ENCODE measurements at places on chromosomes 5 and 9.

DNA sequence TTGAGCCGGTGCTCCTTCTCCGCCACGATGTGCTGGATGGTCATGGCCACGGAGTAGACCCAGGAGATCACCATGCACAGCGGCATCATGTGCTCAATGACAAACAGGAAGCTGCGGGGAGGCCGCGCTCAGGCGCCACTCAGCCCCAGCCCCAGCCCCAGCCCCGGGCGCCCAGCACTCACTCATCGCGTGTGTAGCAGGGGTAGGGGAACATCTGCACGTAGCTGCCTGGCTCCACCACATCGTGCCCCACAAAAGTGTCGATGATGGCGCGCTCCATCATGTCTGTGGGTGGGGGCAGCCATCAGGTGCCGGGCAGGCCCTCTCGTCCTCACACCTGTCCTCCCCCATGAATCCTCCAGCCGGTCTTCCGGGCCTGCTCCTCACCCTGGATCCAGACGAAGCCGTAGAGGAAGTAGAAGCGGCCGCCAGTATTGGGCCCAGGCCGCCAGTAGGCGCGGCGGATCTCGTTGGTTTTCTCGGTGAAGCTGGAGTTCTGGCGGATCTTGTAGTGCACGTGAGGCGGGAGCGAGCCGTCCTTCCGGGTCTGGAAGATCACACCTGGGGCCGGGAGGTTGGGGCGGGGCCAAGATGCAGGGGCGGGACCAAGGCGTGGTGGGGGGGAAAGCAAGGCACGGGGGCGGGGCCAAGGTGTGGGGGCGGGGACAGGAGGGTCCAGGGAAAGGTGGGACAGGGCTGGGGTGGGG, 10.1 kb downstream of the ABCA2 start:
- DNase-seq: no peak

DNA sequence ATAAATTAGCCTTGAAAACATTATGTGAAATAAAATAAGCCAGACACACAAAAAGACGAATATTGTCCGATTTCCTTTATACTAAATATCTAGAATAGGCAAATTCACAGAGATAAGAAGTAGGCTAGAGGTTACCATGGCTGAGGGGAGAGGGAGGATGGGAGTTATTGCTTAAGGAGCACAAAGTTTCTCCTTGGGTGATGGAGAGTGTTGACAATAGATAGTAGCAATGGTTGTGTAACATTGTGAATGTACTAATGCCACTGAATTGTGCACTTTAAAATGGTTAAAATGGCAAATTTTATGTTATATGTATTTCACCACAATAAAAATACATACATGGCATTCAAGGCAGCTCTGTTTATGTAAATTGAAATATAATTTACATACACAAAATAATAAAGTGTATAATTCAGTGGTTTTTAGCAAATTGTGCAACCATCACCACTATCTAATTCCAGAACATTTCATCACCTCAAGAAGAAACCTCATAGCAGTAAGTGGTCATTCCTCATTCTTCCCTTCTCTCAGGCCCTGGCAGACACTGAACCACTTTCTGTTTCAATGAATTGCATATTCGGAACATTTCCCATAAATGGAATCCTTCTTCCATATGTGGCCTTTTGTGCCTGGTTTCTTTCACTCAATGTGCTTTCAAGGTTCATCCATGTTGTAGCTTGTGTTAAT, 59.2 kb downstream of the NDST1 start:
- no peak for DNase-seq

- no peak for DNase-seq
These were observed 63.9 kb downstream of the ALDH1A1 start for GRCh38 chr9:72888943-72889342.

DNA sequence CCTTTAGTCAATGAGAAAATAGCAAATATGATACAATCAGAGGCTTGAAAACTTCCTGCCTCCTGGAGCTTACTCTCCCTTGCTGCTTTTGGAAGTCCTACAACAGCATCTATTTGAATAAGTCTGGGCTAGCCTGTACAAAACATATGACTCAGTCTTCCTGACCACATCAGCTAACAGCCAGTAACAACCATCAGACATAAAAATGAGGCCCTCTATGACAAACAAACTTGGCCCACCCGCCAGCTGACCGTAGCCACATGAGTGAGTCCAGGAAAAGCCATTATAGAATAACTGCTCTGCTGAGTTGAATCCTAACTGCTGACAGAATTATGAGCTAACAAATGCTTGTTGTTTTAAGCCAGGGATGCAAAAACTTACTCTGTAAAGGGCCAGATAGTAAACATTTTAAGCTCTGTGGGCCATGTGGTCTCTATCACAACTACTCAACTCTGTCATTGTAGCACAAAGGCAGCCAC, 347.6 kb downstream of the PTPRD start:
- DNase-seq: no peak

DNA sequence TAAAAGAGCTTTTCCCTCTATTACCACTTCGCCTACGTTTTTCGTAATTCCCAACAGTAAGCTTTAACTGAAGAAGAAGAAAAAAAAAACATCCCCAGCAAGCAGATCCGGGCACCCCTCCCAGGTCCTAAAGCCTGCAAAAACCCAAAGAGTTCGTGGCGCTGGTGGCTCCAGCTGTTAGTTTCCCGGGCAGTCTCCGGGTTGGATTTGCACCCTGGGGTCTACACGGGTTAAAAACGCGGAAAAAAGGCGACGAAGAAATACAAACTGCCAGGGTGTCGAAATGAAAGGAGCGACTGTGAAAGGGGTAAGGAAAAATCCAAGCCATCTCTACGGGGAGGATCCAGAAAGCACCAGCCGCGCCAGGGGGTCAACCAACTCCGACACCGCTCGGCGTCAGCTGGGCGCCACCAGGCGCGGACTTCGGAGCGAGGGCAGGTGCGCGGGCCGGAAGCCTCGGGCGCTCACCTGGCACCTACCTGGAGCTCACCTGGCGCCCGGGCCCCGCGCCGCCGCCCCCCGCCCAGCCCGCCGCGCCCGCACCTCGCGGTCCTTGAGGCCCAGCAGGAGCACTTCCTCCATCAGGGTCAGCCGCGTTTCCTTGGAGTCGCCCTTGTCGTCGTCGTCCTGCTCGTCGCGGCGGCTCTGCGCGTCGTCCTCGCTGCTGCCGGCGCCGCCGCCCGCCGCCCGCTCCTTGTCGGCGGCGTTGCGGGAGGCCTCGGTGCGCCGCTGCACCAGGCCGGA, 680 bp downstream of the GOLPH3 start:
- peak; percentile 88 for DNase-seq
